Activated T-cell treated with anti-CD3 and anti-CD28 coated beads, Interleukin-2, amount 50 U/mL, for 72 hours (primary cell): ENCODE measurements at places on chromosomes 12 and 14. TPM values are rescaled to one million over a fixed set of nuclear protein-coding genes. Genes with fewer than 3 reads are reported as not detected.

Gene PTCSC3
- total RNA-seq = not detected

Gene SCYL2
- 51.3 TPM for total RNA-seq

Gene CCDC177
- not detected for total RNA-seq

Gene FITM1
- total RNA-seq = 2.2 TPM

Gene HSP90AA1
- 377 TPM for total RNA-seq

- peak; percentile 7 for DNase-seq
These were observed 62.6 kb downstream of the SMUG1 start for GRCh38 chr12:54126029-54126695.

DNA sequence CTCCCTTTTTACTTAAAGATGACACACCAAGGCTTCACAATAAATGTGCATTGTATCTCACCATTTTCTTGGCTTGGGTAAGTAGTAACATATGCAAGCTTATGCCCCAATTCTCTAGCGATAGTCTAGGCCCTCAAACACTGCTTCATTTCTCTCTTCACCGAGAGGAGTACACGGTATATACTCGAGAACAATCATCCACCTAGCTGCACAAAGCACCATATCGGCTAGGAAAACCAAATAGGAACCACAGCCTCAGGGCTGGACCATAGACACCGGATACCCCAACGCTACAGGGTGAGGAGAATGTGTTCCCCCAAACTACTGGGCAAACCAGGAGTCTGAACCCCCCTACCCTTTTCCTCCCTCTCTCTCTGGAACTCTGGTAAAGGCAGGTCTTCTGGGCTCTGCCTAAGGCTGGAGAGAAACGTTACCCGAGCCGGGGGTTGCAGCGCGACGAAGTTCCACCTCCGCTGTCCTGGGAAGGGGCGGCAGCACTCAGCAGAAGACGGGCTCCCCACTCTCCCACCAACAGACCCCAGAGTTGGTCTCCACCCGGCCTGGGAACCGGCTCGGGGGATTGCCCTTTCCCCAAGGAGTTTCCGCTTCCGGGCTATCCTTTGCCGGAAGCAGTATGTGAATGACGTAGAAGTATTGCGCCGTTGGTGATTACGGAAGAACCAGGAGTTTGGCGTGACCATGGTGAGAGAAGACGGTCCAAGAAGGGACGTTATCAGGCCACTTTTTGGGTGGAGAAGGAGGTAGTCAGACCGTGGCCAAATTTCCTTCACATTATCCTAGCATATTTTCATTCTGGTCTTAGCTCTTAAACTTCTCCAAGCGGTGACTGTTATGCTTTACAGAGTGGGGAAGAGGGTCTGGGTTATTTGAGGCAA lies at the start of the genes AREL1 and FCF1:
Gene AREL1, minus strand, starts transcription at position 582 of the 896 bp plus-strand sequence. CDS start 27,465 bp downstream, outside the sequence.
Gene FCF1, plus strand, starts transcription at position 646 of the 896 bp plus-strand sequence. Its CDS starts 54 bp downstream, at position 700.
- DNase-seq = peak; percentile 83

DNA sequence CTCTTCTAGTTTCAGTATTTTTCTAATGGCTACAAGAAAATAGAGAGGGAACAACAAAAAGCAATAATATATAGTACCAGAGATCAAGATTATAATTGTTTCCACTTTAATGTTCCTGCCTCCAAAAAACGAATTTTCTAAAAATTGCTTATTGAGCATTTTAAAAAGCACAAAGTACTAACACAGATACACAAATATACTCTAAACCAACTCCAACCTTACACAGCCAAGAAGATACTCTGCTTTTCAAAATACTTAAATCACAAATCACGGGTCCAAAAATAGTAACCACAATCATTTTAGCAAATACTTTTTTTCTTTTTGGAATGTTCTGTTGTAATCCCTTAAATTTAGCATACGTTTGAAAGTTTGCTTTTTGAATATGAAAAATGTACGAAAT lies 2.0 kb downstream of the YAF2 start:
- DNase-seq = no peak

- no peak for DNase-seq
These were observed 30.5 kb upstream of the SLC15A5 start for GRCh38 chr12:16307856-16308475.

DNA sequence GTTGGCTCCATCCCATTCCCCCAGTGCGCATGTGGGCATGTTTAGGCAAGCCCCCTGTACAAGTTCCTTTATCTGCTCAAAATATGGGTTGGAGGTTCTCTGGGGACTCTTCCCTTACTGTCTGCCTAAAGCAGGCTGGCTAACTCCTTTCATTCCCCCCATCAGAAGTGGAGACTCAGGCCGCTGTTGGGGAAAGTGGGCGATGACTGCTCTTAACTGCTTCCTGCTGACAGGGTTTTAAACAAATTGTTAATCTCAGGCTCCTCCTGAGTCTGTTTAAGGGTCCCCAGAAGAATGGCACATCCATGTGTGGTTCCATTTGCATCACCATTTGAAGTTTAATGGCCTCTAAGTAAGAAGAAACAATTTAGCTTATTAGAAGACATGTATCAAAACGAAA lies 15.4 kb upstream of the FAR2 start:
- no peak for DNase-seq

DNA sequence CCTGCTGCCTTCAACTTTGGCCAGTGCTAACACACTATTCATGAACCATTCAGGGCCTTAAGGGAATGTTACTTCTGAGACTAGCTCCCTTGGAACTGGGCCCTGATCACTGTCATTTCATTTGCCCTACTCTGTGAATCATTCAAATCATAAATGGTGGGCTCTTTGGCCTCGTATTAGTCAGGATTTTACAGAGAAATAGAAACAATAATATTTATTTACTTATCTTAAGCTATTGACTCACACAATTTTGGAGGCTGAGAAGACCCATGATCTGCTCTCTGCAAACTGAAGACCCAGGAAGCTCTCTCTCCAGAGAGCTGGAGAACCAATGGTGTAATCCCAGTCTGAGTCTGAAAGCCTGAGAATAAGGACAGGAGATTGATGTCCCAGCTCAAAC lies 398.5 kb downstream of the LRIG3 start:
- no peak for DNase-seq

GRCh38 chr12:57896115-57896433 lies 45.3 kb upstream of the ATP23 start:
- DNase-seq = no peak

DNA sequence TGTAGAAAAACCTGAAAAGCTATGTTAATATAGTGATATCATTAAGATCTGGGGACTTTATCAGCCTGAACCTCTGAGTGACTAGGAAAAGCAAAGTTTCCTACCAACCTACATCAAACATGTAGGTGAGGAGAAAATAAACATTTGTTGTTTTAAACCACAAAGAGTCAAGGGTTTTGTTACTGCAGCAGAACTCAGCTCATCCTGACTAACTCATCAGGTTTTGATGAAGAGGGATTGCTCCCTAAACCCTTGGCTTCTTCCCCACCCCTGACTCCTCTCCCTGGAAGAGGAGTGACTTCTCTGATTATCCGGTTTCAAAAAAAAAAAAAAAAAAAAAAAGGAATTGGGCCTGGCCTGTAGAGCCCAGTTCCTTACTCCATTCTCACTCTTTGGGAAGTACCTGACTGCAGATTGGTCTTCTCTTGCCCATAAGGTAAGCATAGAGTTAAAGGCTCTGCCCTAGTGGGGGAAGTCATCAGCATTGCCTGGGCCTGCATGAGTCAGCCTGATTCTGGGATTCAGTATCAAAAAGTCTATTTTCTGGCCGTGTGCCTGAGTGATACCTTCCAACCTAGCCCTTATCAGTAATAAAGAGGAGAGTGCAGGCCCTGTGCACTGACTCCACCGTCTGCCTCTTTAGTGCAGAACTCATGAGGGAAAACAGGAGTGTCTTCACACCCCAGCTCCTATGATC lies 16.9 kb downstream of the BDKRB1 start:
- no peak for DNase-seq

DNA sequence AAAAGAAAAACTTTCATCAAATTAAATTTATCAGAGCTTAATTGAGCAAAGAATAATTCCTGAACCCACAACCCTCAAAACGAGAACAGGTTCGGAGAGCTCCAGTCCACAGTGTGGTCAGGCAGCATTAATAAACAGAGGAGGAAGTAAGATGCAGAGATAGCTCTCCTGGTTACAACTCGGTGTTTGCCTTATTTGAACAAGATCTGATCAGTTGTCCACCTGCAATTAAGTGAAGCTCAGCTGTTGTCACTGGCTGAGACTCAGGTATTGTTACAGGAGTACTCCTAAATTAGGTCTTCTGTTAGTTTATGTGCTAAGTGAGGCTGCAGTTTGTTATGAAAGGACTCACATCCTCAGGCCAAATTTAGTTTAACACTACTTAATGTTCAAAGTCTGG lies 451.4 kb upstream of the PDE3A start:
- no peak for DNase-seq

DNA sequence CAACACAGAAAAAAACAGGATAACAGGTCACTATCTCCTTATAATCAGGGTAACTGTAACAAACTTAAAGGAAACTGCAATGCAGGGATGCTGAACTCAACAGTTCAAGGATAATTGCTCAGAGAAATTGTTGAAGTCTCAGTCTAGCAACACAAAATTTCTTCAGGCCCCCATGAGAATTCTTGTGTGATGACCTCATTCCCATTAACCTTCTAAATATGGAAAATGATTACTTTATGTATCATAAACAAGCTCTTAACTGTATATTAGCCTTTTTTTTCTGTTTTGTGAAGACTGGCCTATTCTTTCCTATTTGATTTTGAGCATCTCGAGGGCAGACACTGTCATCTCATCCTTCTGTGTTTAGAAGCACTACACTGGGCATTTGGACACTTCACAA lies 47.1 kb downstream of the IGF1 start:
- no peak for DNase-seq

GRCh38 chr12:81386101-81386500 lies 308.2 kb downstream of the ACSS3 start:
- DNase-seq = no peak

DNA sequence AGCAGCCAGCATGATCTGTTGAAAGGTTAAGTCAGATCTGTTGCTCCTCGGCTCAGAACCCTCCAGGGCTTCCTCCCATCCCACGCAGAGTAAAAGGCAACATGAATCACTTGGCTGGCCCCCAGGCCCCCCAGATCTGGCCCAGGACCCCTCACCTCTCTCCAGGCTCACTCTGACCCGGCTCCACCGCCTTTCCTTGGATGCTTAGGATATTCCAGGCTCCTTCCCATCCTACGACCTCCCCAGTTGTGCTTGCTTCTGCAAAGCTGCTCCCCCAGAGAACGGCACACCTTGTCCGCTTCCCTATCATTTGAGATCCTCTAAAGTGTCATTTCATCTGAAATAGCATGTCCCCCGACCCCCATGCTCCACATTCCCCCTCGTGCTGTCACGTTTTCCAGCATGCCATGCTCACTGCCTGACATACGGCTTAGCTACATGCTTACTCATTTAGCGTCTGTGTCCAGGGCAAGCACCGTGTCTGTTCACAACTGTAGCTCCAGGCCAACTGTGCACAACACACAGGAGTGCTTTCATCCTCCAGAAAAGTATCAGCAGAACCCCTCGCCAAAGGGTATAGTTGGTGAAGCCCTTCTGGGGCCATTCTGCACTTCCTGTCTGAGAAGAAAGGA lies 33.6 kb upstream of the BDKRB2 start:
- no peak for DNase-seq

DNA sequence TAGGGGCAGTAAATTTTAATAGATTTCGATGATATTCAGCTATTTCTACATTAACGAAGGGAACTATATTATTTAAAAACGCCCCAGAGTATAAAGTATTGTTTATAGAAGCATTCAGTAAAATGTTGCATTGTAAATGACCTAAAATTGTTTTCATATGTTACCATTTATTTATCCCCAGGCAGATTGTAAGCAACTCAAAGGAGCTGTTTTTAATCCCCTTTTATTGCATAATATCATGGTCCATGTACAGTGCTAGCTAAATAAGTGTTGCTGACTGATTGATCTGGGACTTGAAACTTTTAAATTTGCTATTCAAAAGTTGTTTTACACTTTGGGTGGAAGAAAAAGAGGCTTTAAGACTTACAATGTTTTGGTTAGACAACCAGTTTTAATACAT lies 199.0 kb upstream of the SLC38A2 start:
- no peak for DNase-seq

DNA sequence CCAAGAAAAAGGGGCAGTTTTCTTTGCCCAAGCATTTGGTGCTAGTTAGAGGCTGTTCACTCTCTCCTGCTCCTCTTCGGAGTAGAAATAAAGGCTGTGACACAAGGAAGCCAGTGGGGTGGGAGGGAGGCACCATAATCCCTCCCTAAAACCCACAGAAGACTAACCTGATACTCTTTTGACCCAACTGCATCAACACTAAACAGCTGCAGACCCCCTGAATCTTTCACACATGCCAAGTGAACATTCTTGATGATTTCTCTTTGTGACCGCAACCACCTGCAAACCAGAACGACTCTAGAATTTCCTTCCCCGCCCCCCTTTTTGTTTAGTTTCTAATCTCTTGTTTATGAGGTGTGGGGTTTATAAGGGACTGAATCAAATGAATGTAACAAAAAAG lies 175.8 kb upstream of the BCL2L14 start:
- no peak for DNase-seq
